ENCODE measurements at places on chromosomes 4 and X.

DNA sequence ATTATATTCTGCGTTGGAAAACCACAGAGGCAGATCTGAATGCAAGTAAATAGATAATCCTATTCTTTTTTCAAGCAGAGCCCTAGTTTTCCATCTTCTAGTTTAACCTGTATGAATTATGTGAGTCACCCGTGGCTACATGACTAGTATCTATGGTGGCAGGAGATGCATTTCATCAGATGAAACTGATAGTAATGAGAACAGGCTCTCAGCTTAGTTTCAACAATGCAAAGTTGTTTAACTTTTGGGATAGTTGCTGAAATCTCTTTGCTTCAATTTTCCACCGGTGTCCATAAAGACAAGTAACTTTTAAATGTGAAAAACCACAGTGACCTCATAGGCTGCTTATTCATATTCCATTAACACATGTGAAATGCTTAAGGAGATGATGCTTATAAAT lies 1317.4 kb upstream of the TENM3 start:
- DNase-seq, result no peak

DNA sequence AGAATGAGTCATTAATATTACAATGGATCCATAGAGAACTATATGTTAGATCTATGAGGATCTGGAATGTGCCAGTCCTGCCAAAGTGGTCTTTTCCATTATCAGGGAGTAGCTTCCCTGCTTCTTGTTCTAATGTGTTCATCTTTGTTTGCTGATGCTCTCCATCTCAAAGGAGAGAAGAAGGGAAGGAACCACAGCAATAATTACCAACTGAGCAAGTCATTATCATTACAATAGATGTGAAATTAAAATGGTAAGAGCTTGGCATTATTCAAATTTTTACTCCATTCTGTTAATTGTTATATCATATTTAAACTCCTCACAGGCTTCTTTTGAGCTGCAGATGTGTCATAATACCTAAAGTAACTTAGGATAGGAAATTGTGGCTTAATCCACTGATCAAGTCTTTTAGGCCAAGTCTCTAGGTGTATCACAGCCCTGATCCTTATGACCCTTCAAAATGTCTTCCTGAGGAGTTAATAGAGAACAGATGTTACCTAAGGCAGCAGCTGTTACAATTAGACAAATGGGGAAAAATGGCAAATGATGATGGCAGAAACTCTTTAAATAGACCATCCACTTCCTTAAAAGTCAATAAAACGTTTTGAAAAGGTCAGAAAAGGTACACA lies 1492.7 kb upstream of the IGFBP7 start:
- DNase-seq, result no peak

DNA sequence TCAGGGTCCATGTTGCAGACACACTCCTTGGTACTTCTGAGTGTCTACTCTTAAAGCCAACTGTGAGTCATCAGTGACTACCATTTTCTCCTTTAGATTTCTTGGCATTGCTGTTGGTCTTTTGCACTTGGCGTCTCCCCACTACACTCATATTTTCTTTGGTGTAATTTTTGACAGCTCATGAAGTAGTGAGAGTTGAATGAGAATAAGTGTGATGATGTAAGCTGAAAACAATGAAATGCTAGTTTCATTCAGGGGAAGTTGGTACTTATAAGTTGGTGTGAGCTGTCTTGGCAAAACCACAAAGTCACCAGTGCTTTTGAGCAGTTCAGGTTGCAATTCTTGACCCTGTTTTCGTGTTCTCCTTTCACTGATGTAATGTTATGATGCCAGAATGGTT lies 142.9 kb upstream of the ARX start:
- no peak for DNase-seq

- no peak for DNase-seq
Measured at GRCh38 chrX:33207056-33207455, 4.3 kb downstream of the DMD start.

DNA sequence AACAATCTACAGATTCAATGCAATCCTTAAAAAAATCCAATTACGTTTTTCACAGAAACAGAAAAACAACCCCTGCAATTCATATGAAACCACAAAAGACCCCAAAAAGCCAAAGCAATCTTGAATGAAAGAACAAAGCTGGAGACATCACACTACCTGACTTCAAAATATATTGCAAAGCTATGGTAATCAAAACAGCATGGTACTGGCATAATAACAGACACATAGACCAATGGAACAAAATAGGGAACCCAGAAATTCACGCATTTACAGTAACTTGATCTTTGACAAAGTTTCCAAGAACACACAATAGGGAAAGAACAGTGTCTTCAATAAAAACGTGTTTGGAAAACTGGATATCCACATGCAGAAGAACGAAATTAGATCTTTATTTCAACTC lies 14.6 kb downstream of the MGAT4D start:
- no peak for DNase-seq

GRCh38 chr4:88106205-88106604 lies 52.2 kb downstream of the ABCG2 start:
- no peak for DNase-seq

DNA sequence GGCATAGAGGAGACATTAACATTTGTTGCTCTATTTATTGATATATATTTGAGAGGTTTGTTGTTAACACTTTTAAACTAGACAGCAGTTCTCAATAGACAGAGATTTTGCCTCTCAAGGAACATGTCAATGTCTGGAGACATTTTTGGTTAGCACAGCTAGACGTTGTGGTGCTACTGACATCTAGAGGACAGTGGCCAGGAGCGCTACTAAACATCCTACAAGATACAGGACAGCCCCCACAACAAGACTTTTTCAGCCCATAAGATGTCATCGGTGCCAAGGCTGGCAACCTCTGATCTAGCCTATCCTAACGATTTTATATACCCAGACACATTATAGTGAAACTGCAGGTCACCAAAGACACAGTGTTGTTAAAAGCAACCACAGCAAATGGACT lies 18.4 kb upstream of the CTSO start:
- no peak for DNase-seq

DNA sequence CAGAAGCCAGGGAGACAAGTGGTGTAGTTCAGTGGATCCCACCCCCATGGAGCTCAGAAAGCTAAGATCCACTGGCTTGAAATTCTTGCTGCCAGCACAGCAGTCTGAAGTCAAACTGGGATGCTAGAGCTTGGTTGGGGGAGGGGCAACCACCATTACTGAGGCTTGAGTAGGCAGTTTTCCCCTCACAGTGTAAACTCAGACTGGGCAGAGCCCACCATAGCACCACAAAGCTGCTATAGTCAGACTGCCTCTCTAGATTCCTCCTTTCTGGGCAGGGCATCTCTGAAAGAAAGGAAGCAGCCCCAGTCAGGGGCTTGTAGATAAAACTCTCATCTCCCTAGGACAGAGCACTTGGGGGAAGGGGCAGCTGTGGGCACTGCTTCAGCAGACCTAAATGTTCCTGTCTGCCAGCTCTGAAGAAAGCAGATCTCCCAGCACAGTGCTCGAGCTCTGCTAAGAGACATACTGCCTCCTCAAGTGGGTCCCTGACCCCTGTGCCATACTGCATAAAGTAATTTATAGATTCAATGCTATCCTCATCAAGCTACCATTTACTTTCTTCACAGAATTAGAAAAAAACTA lies 163.2 kb downstream of the HHIP start:
- no peak for DNase-seq

Measured in caudate nucleus (tissue), 63 donors.